Activated CD8-positive, alpha-beta memory T cell treated with anti-CD3 and anti-CD28 coated beads, Interleukin-2, amount 10 ng/mL, durations not matched to agents 7 days and 5 days (primary cell): ENCODE measurements at places on chromosomes 1 and 21. TPM values are rescaled to one million over a fixed set of nuclear protein-coding genes. Genes with fewer than 3 reads are reported as not detected.

The MX2 gene
- 65.1 TPM for total RNA-seq

DNA sequence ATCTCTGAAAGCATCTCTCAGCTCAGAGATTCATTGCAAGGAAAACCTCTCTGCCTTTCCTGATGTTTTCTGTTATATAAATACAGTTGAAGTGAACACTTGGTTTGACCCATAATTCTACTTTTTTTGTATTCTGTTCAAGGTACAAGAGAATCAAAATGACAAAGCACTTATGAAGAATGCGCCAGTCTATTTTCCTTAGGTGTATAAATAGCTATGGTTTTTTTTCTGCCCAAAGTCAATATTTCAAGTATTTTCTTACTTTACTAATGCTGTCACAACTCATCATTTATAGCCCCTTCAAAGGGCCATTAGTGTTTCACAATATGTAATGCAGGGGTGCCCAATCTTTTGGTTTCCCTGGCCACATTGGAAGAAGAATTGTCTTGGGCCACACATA is 142.5 kb upstream of the C1orf105 start:
- DNase-seq: no peak

DNA sequence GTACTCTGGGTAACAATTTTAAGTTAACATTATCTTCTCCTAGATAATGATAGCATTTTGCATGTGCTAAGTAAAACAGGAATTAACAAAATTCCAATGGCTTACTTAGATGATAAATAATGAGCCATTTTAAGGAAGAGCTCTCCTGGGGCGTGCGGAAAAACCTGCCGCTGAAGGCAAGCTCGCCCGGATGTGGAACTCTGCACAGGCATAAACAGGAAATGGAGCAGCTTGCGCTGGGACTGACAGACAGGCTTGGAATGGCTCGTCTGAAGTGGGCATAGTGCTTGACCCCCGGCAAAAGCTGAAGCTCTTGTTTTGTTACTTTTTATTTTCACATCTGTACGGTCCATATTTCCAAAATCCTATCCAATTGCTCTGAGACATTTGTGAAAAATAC is 169.2 kb downstream of the ZNF281 start:
- DNase-seq: no peak

DNA sequence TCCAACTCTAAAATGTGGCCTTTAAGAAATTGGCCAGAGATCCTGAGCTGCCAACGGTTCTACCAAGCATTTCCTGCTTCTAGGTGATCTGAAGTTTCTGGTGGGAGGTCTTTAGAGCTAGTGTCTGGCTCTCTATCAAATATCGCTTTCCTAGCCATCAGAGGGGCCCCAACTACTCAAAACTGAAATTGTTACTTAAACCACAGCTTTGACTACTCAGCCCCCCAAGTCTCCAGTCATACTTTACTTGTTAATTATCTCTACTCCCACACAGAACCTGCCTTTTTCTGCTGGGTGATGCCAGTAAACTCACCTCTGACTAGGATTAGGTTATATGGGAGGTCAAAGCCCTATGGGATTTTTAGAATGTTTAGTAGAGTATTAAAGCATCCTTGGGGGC is 95.1 kb downstream of the FASLG start:
- DNase-seq: no peak

DNA sequence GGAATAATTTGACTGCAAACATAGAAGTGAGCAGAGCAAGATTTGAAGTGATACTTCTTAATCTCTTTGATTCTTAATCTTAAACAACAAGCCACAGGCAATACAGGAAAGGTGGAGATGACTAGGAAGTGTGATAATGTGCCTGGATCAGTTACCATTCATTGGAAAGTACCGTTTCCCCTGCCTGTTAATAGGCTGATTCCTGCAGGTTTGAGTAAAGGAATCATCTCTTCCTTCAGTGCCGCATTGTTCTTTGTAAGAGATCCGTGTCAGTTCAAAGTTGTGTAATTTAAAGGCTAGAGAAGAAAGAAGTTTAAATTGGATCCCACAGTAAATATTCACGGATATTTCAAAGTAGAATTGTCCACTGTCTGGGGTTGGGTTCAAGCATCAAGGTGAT is 43.5 kb upstream of the BCL10 start:
- no peak for DNase-seq

GRCh38 chr1:107899655-107900054 is 65.3 kb downstream of the VAV3 start:
- no peak for DNase-seq

DNA sequence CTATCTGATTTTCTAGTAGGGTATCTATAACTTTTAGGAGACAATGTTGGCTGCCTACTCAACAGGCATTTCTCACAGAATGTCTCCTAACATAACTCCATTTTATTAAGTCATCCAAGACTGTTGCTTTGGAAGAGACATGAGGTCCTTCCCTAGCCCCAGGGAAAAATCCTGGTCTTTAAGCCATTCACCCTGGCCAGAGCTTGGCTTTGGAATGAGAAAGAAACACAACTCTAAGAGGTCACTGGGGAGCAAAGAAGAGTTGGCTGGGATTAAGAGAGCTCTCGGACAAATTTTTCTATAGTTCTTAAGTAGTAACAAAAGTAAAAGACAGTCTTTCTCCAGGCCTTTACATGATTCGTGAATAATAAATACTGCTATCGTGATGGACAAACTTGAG is 57.9 kb downstream of the PCNX2 start:
- no peak for DNase-seq

DNA sequence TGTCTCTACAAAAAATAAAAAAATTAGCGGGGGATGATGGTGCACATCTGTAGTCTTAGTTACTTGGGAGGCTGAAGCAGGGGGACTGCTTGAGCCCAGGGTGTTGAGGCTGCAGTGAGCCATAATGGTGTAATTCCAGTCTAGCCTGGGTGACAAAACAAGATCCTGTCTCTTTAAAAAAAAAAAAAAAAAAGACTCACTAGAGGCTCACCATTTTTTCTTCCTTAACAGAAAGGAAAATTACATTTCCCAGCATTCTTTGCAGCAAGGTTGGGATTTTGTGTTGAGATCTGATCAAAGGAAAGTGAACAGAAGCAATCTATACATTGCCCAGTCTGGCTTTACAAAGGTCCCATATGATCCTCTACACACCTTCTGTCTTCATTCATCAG is 21.5 kb downstream of the GFI1 start:
- DNase-seq: no peak

GRCh38 chr1:96926176-96926575 is 204.6 kb downstream of the PTBP2 start:
- DNase-seq: no peak

- DNase-seq: no peak
These were observed 10.2 kb downstream of the ARHGEF16 start for GRCh38 chr1:3464649-3465025.

GRCh38 chr21:19245188-19245580 is 841.6 kb upstream of the TMPRSS15 start:
- no peak for DNase-seq

GRCh38 chr1:66372522-66373101 is 161.3 kb upstream of the SGIP1 start:
- no peak for DNase-seq

DNA sequence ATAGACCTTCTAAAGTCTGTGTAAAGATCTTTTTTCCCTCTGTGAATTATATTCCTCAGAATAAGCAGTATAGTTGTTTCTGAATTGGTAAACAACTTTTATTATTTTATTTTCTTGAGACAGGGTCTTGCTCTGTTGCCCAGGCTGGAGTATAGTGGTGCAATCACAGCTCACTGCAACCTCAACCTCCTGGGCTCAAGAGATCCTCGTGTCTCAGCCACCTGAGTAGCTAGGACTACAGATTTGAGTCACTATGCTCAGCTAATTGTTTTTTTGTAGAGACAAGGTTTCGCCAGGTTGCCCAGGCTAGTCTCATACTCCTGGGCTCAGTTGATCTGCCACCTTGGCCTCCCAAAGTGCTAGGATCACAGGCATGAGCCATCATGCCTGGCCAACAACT is 26.6 kb upstream of the HMGN1 start:
- no peak for DNase-seq

GRCh38 chr1:177133977-177134538 is 30.5 kb downstream of the ASTN1 start:
- DNase-seq: no peak

DNA sequence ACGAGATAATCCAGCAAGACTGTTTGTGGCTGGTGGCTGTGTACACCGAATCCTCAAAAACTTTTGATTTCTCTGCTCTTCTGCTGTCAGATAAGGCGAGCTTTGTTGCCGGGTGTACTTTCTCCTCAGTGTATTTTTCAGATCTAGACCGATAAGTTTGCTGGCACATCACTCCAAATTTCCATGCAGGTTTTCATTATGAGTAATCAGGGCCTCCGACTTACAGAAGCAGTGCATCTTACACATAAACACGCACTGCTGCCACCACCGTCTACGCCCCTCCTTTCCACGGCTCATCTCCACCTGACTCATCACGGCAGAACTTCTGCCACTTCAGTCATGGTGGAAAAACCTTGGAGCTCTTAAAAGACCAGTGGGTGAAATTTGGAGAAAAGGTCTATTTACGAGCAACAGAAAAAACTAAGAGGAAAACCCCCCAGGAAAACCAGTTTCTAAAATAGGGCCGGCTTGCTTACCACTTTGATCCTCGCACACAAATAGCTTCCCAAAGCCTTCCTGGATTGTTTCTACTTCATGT is 7.7 kb downstream of the ZBTB21 start:
- DNase-seq: peak; percentile 85

- DNase-seq: no peak
These were observed 634.9 kb downstream of the LMO4 start for GRCh38 chr1:87963556-87963955.

- no peak for DNase-seq
These were observed 22.3 kb upstream of the MOB3C start for GRCh38 chr1:46638921-46639320.
